ENCODE measurements at places on chromosomes 11 and 22.

DNA sequence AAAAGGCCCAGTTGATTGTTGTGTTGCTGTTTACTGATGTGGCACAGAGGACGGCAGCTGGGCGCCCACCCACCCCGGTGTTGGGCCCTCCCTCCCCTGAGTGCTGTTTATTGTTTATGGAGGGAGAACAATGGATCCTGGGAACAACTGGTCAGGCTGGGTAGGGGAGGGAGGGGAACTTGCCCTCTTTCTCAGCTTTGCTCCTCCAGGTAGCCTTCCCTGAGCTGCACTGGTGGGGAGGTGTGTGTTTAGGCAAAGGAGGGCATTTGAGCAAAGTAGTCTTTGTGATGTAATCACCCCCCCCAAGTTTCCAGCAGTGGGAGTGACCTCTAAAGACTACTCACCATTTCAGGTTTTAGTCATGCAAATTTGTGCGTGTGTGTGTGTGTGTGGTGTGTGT is 1035.3 kb downstream of the NTM start:
- DNase-seq = no peak

GRCh38 chr11:118084247-118084646 is 2.5 kb downstream of the SMIM35 start:
- no peak for DNase-seq

GRCh38 chr11:45551191-45551713 is 114.2 kb downstream of the CHST1 start:
- DNase-seq = no peak

GRCh38 chr11:111011275-111011594 is 234.3 kb upstream of the POU2AF2 start:
- DNase-seq = no peak

GRCh38 chr11:102591160-102591718 is 33.9 kb downstream of the MMP20 start:
- DNase-seq = no peak

GRCh38 chr11:130634961-130635473 is 186.6 kb downstream of the ADAMTS15 start:
- DNase-seq = no peak
